ENCODE measurements at places on chromosomes 11 and 22. TPM values are rescaled to one million over a fixed set of nuclear protein-coding genes. Genes with fewer than 3 reads are reported as not detected.

DNA sequence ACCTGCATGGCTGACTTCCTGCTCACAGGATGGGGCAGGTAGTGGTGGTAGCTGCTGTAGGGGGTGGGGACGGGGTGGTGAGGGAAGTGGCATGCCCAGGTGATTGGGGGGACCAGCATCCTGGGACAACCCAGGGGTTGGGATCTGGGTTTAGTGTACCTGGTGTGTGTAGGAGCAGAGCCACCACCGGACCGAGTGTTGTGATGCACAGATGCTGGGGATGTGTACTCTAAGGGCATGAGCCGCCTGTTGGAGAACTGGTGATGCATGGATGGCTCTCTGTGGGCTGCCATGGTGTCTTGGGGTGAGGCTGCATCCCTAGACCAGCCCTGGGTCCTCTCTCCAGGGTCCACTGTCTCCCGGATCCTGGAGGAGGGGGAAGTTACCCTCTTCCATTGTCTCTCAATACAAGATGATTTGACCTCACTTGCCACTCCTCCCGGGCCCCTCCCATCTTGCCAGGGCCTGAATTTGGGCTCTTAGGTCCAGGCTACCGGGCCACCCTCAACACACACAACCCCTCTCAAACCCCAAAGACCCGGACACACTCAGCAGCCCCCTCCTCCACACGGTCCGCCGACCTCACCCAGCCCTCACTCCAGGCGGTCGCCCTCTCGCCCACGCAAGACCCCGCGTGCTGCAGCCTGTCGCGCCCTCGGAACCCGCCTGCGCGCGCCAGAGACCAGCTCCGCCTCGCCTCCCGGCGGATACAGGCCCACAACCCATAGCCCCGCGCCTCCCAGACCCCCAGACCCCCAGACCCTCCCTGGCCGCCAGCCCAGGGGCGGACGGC is 619 bp downstream of the LRRC75B start:
- DNase-seq: peak; percentile 11

PLAAT2 gene
- 0.35 TPM for total RNA-seq

MEN1 gene
- 36.3 TPM for total RNA-seq

SLC25A45 gene
- total RNA-seq: 18.8 TPM

DNA sequence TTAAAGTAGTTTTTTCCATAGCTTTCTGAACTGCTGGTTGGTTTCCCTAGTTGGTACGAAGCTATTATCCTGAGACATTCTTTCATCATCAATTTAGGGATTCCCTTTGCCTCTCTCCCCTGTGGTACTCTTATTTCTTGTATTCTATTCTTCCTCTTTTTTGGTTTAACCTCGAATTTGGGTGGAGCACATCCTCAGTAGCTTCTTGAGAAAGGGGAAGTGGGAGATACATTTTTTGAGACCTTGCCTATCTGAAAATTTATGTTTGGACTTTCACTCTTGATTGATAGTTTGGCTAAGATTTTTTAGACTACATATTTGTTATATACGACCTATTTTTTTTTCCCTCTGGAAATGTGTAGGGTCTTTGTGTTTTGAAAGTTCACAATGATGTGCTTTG is 121.7 kb upstream of the ZBED5 start:
- no peak for DNase-seq

GRCh38 chr11:133762538-133762937 is 82.8 kb downstream of the SPATA19 start:
- no peak for DNase-seq

GRCh38 chr22:36768616-36769015 is 7.3 kb downstream of the IFT27 start:
- DNase-seq: no peak

DNA sequence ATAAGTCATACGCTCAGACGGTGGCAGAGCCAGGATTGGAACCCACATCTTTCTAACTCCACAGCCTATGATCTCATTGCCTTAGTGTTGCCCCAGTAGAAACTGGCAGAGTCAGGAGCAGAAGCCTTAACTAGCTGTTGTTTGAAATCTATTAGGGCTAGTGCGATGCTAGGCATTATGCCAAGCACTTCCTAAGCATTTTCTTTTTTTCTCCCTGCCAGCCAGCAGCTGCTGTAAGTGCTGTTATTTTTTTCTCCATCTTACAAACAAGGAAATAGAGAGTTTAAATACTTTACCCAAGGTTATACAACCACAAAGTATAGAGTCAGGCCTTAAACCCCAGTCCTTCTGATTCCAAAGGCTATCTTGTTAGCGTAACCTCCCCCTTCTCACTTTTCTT is 161.0 kb upstream of the SORL1-AS1 start:
- no peak for DNase-seq

- DNase-seq: no peak
Observed at GRCh38 chr22:46381142-46381541, 45.6 kb downstream of the TRMU start.

Measured in activated T-cell treated with anti-CD3 and anti-CD28 coated beads, Interleukin-2, amount 50 U/mL, for 72 hours (primary cell).